ENCODE measurements at places on chromosomes 12 and 14.

DNA sequence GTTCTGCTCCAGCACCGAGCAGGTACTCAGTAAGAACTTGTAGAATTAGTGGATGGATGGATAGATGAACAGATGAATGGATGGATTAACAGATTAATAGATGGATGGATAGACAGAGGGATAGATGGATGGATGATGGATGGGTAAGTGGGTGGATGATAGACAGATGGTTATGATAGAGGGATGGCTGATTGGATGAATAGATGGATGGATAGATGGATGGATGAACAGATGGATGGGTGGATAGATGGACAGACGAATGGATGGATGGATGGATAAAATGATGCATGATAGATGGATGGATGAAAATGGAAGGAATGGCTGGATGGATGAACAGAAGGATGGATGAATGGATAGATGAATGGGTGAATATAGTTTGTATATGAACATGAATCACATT is 8.0 kb upstream of the MAP1LC3B2 start:
- DNase-seq: no peak

DNA sequence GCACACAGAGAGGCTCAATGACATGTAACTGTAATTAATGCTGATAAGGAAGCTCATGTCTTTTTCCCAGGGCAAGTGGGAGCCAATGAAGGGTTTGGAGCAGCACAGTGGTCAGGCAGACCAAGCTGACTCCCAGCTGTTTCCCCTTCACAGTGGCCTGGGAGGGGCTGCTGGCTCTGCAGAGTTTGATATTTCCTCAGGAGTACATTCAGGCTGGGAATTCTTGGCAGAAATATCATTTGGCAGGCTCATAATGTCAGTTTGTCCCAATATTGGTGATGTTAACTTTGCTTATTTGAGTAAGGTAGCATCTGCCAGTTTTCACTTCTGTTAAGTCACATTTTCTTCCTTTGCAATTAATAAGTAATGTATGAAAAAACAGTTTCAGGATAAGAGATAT is 247.0 kb downstream of the EMP1 start:
- DNase-seq: no peak

DNA sequence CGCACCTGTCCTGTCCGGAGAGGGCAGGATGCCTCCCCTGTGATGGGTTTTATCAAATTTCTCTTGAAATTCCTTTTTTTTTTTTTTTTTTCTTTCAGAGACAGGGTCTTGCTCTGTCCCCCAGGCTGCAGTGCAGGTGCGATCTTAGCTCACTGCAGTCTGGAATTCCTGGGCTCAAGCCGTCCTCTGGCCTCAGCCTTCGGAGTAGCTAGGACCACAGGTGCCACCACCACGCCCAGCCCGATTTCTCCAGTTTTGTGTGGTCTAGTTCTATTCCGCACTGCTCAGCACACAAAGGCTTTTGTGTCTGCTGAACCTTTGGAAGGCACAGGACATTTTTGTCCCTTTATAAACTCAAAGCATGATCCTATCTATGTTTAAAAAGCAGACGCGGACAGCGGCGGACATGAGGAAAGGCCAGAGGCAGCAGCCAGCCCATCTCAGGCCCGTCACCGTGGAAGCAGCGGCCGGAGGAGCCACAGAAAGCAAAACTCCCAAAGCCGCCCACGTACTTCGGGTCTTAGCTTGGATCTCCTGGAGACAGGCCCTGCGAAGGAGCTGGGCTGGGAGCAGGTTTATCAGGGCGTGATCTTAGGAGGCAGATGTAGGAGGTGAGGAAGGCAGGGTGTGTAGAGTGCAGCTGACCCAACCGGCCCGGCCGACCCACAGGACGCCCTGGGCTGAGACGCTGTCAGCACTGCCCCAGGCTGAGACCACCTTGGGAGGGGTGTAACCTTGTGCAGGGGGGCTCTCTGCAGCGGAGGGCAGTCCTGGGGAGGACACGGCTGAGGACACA is 30.9 kb upstream of the FBRSL1 start:
- no peak for DNase-seq

GRCh38 chr12:121537814-121538698 is 42.8 kb downstream of the KDM2B start:
- no peak for DNase-seq

GRCh38 chr12:30515351-30515750 is 180.3 kb downstream of the IPO8 start:
- DNase-seq: no peak

- no peak for DNase-seq
These were observed 78.9 kb downstream of the DACT1 start for GRCh38 chr14:58716706-58717105.
